ENCODE measurements at places on chromosomes 5 and 9. TPM values are rescaled to one million over a fixed set of nuclear protein-coding genes. Genes with fewer than 3 reads are reported as not detected.
A peak's percentile ranks its signal among the peaks of the same experiment; 100 is the strongest.

DNA sequence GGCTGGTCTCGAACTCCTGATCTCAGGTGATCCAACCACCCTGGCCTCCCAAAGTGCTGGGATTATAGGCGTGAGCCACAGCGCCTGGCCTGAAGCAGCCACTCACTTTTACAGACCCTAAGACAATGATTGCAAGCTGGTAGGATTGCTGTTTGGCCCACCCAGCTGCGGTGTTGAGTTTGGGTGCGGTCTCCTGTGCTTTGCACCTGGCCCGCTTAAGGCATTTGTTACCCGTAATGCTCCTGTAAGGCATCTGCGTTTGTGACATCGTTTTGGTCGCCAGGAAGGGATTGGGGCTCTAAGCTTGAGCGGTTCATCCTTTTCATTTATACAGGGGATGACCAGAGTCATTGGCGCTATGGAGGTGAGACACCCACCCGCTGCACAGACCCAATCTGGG, 1.5 kb downstream of the CA9 start:
- no peak for DNase-seq

DNA sequence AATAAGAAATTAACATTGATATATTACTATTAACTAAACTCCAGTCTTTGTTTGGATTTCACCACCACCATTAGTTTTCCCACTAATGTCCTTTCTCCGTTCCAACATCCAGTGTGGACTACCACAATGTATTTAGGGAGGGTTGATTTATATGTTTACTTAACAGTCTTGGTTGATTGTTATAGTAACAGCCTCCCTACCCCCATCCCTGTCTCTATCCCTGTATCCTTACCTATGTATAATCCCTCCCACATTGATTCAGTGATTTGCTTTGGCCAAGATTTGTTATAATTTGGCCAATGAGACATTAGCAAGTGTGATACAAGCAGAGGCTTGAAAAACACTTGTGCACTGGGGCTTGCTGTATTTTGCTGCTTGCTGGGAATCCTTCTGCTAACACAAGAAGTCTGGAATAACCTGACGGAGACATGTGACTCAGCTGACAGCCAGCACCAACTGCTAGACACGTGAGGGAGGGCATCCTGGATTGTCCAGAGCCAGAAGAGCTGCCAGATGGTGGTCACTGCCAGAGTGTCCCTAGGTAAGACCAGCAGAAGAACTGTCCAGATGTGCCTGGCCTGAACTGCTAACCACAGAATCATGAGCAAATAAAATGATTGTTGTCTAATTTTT, 51.2 kb upstream of the TCF7 start:
- peak; percentile 82 for DNase-seq

GRCh38 chr9:87255431-87256155, 242.1 kb upstream of the DAPK1 start:
- no peak for DNase-seq

The ADGRD2 gene
- not detected for total RNA-seq

The TMEM215 gene
- not detected for total RNA-seq

The IL3 gene
- total RNA-seq: not detected

Measured in LHCN-M2 (cell line).